Epithelial cell of alveolus of lung (primary cell): ENCODE measurements at places on chromosomes 6 and 20. TPM values are rescaled to one million over a fixed set of nuclear protein-coding genes. Genes with fewer than 3 reads are reported as not detected.

Gene NMBR
- not detected in 2 replicates for total RNA-seq

Gene PNRC1
- total RNA-seq: 60.4 and 184 TPM in 2 replicates

Gene MYLK4
- total RNA-seq: 0.13 and 0.24 TPM in 2 replicates

Gene POM121L2
- not detected in 2 replicates for total RNA-seq

Gene PAK5
- total RNA-seq: not detected in 2 replicates

Gene SLC35B3
- total RNA-seq: 14.6 and 19.4 TPM in 2 replicates

Gene NRSN1
- total RNA-seq: not detected in 2 replicates

Gene GCNT2
- 0.08 and 1.0 TPM in 2 replicates for total RNA-seq

Gene RFX6
- not detected in 2 replicates for total RNA-seq

Gene GPSM3
- 9.7 and 17.7 TPM in 2 replicates for total RNA-seq

Gene HLA-DRB1
- total RNA-seq: not detected in 2 replicates

Gene MRPS18B
- 66.7 and 68.2 TPM in 2 replicates for total RNA-seq

Gene THBD
- 6.5 and 156 TPM in 2 replicates for total RNA-seq

Gene CFAP61
- not detected in 2 replicates for total RNA-seq

Gene C6orf15
- 0.65 TPM in 1 of 2 replicates, not detected in the other for total RNA-seq

Gene SLC2A10
- 43.3 and 48.8 TPM in 2 replicates for total RNA-seq

Gene EYA4
- 10.3 and 44.1 TPM in 2 replicates for total RNA-seq

Gene TBX18
- 2.7 and 7.0 TPM in 2 replicates for total RNA-seq

Gene CTCFL
- total RNA-seq: not detected in 2 replicates

Gene CCHCR1
- total RNA-seq: 15.9 and 17.8 TPM in 2 replicates

Gene SAPCD1
- total RNA-seq: not detected in 2 replicates

Gene TBC1D32
- 5.3 and 7.5 TPM in 2 replicates for total RNA-seq

Gene TMEM170B
- total RNA-seq: 0.88 and 1.0 TPM in 2 replicates

Gene LPA
- not detected in 2 replicates for total RNA-seq

Gene CCDC28A
- total RNA-seq: 15.0 and 17.8 TPM in 2 replicates

Gene EPB41L1
- 16.8 and 17.6 TPM in 2 replicates for total RNA-seq

Gene BTNL2
- not detected in 2 replicates for total RNA-seq

Gene RRAGD
- total RNA-seq: 0.16 and 3.2 TPM in 2 replicates

Gene MRPL18
- 75.6 and 96.3 TPM in 2 replicates for total RNA-seq

Gene PRPH2
- 2.5 and 4.4 TPM in 2 replicates for total RNA-seq

Gene THBS2
- 94.1 and 441 TPM in 2 replicates for total RNA-seq

Gene SEL1L2
- total RNA-seq: not detected in 2 replicates

Gene MEI4
- total RNA-seq: not detected in 2 replicates

Gene FUCA2
- 45.8 and 63.6 TPM in 2 replicates for total RNA-seq

Gene SLC22A23
- total RNA-seq: 3.7 and 6.5 TPM in 2 replicates

Gene GMDS
- total RNA-seq: 6.1 and 10.9 TPM in 2 replicates

Gene UBD
- total RNA-seq: 0.13 TPM in 1 of 2 replicates, not detected in the other

Gene TRIM10
- total RNA-seq: not detected in 2 replicates

Gene GRIK2
- 0.65 and 2.6 TPM in 2 replicates for total RNA-seq

Gene PRSS35
- total RNA-seq: 1.6 and 3.7 TPM in 2 replicates

Gene GLP1R
- total RNA-seq: not detected in 2 replicates

Gene VPS16
- 33.1 and 35.2 TPM in 2 replicates for total RNA-seq

Gene CTAGE9
- not detected in 2 replicates for total RNA-seq

Gene R3HDML
- total RNA-seq: not detected in 2 replicates
